Ovary (tissue), 10 donors: ENCODE measurements at places on chromosomes 2 and 18. TPM values are rescaled to one million over a fixed set of nuclear protein-coding genes. Genes with fewer than 3 reads are reported as not detected.

Gene NT5DC4
- total RNA-seq = not detected

Gene CTNNA2
- 0.33 TPM for total RNA-seq

Gene RIT2
- not detected for total RNA-seq

- H3K27ac ChIP-seq = no peak overlapping the region
- no peak overlapping the region for H3K4me3 ChIP-seq
- no peaks in the 10 kb centered on the region for H3K4me1 ChIP-seq
These were observed 118.6 kb downstream of the PTGR3 start for GRCh38 chr18:75090336-75090735.

Gene PAX8
- 9.6 TPM for total RNA-seq

Gene IL36B
- total RNA-seq = not detected

Gene CD226
- total RNA-seq = 0.83 TPM

- no peak for DNase-seq
- no peak overlapping the region for H3K27ac ChIP-seq
- H3K27me3 ChIP-seq = no peaks in the 10 kb centered on the region
These were observed 44.2 kb upstream of the FZD5 start for GRCh38 chr2:207813942-207814341.

Gene TXNDC2
- 0.15 TPM for total RNA-seq

Gene KCNJ3
- total RNA-seq = 0.31 TPM
